HL-60 (cell line): ENCODE measurements at places on chromosomes 6 and 20.

- no peak for DNase-seq
Observed at GRCh38 chr6:47066418-47066817, 24.3 kb upstream of the ADGRF1 start.

DNA sequence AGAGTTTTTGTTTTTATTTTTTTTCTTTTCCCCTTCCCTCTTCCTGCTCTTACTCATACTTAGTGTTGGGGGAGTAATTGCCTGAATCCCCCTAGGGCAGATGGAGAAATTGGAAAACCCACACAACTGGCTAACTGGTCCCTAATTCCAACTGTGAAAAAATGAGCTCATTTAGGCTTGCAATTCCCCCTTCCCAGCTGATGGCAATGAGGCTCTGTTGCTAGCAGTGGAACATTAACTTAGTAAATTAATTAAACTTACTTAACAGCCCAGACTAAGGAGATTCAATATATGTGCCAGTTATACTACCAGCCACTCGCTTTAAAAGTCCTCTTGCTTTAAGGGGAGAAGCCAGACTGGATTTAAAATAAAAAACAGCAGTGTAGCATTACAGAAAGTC lies 76.6 kb downstream of the PKHD1 start:
- no peak for DNase-seq

DNA sequence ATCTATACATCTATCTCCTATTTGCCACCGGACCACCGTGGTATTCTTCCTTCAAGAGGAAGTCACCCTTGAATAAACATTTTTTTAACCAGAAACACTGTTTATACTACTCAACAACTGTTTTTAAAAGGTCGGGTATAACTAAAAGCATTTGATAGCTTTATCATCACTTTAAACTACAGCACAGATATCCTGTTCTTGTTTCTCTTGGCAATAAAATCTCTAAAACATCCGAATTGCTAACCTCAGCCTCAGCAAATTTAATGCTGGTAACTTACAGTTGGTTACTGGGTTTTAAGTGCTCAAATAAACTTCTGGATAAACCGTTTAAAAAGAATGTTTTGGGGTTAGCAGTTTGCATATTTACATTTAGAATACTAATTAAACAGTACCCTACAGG lies 20.4 kb downstream of the ZUP1 start:
- DNase-seq = no peak

- DNase-seq = peak; percentile 45
Observed at GRCh38 chr6:127100510-127101140, 17.8 kb upstream of the RSPO3 start.

DNA sequence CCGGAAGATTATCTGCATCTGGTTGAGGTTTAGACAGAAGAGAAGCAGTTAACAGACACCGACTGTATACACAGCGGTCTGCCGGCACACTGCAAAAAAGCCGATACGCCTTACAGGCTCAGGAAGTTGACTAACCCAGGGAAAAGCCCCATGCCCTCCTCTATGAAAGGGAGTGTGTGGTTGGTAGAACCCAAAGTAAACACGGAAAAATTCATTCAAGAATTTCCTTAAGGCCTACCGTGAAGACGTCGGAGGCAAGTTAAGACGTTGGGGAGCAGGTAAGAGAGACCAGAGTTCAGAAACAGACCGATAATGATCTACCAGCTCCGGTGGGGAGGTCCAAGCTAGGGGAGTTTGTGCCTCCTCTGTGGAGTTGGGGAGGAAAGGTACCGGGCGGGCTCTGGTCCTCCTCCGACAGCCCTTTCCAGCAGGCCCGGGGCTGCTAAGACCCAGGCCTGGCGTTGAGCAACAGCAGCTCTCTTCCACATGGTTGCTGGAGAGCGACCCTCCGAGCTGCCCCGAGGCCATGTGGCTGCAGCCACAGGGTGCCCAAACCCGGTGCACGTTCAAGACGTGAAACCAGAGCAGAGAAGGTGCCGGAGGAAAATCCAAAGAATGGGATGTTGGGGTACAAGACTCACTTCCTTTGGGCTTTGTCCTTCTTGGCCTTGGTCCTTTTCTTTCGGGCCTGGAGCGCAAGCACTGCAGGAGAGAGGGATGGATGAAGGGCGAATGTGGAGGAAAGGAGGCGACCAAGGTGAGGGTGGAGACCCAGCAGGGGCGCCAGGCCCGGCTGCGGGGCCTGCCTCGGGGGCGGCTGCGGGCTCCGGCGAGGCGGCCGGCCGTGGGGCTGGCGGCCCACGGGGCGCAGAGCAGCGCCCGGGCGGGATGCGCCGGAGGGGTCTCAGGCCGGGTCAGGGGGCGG lies 809 bp downstream of the SRPK1 start:
- no peak for DNase-seq

GRCh38 chr6:81761197-81761596 lies 8.7 kb upstream of the TENT5A start:
- DNase-seq = no peak

DNA sequence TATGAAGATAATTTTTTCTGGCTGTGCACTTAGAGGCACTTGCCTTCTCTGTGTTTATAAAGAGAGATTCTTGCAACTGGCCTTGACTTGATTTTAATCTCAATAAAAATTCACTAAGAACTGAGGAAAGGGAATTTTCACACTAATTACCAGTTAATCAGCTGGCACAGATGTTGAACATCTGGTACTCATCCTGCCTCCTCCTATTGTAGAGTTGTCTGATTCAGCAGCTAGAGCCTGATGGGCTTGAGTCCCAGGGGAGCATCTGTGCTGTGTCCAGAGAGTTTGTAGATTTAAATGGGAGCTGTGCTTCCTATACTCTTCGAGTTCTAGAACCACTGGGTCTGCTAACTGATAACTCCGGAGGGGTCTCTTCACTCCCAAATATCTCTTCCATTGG lies 284.4 kb upstream of the RNF24 start:
- no peak for DNase-seq

DNA sequence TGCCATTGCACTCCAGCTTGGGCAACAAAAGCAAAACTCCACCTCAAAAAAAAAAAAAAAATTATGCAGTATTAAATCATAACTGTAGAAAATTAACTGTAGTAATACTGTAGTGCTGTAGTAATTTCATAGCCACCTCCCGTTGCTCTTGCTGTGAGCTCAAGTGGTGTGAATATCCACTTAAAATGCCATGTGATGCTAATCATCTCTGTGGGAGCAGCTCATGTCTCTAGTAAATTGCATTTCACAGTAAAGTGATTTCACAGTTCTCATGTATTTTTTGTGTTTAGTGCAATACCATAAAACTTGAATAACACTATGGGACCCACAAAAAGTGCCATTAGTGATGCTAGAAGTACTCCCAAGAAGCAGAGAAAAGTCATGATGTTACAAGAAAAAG lies 14.4 kb upstream of the FAM217A start:
- DNase-seq = no peak

DNA sequence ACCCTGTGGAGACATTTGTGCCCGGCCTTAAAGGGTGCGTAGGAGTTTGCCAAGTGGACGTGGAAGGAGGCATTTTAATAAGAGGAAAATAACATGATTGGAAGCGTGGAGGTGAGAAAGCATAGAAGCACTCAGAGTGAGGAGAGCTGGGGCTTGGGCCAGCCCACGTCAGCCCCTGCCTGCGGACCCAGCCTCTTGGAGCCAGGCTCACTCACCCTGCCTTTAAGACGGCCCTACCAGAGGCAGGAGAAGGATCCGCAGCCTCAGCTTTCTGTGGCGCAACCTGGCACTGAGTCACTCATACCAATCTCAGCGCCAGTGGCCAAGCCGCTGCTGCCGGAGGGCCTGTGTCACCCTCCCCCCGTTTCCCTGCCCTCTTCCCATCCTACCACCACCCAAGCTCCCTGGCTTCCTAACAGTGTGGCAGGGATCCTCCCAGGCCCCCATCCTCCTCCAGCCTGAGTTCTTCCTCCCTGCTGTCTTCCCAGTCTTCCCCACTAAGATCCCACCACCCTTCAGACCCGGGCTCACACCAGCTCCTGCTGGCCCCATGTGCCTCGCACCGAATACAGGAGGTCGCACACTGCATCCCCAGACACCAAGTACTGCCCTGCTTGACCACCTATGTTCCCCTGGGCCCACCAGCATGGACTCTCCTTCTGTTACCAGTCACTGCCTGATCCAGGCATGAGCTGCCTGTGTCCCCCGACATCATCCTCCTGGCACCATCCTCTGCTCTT lies 285.2 kb downstream of the UST start:
- DNase-seq = no peak

- DNase-seq = no peak
Observed at GRCh38 chr6:113271437-113271836, 585.7 kb upstream of the MARCKS start.

GRCh38 chr6:47402081-47402480 lies 75.5 kb upstream of the CD2AP start:
- DNase-seq = no peak

DNA sequence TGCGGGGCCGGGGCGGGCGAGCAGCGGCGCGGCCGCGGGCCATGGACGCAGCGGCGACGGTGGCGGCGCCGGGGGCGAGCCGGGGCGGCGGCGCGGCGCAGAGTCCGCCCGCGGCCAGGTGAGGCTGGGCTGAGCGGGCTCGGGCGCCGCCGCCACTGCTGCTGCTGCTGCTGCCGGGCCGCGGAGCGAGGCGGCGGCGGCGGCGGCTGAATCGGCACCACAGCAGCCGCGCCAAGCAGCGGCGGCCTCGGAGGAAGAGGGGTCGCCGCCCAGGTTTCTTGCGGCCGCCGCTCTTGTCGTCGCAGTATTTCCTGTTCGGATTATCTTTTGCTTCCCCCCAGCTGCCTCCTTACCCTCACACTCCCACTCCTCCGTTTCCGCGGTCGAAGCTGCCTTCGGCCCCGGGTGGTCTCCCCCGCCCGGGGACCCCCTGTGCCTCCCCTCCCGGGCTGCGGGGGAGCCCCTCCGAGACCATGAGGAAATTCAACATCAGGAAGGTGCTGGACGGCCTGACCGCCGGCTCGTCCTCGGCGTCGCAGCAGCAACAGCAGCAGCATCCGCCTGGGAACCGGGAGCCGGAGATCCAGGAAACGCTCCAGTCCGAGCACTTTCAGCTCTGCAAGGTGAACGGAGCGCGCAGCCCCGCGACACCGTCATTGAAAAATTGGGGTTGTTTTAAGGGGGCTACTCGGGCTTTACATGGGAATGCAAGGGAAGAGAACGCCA lies at the start of gene STXBP5:
Gene STXBP5, plus strand, starts transcription at position 358 of the 726 bp plus-strand sequence. Its CDS starts 116 bp downstream, at position 474.
- DNase-seq = no peak

- DNase-seq = no peak
Observed at GRCh38 chr6:36856277-36856676, 17.0 kb upstream of the CPNE5 start.

DNA sequence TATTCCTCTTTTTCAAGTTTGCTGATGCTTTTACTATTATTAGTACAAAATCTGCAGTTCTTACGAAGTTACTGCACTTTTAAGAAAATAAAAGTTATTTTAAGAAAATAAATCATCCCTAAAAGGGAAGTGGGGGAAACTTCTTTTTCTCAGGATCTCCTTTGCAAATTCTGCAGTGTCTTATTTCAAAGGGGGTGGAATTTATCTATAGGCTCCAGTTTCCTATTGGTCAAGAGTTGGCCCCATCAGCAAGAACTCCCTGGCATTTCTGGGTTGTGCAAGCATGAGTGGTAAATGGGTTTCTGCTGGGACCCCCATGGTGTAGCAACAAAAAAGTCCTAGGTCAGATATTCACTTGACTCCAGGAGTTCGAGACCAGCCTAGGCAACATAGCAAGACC lies 136.3 kb upstream of the PRDM1 start:
- no peak for DNase-seq
